Effector CD4-positive, alpha-beta T cell (primary cell): ENCODE measurements at places on chromosomes 5 and 9.

DNA sequence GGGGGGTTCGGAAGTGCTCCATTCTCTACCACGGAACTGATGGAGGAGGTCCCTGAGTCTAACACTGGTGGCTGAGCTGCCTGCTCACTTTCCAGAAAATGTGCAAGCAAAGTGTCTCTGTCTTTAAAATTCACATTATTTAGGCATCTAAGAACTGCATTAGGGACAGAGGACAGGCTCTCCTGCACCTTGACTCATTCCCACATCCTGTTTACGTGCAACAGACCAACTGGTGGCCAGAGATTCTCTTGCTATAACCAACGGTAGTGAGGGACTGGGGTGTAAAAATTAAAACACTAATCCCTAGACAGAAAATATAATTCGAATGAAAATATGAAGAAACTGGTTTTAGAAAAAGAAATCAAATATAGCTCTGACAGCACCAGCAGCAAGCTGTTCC, 320.9 kb downstream of the IRX2 start:
- DNase-seq, result no peak

DNA sequence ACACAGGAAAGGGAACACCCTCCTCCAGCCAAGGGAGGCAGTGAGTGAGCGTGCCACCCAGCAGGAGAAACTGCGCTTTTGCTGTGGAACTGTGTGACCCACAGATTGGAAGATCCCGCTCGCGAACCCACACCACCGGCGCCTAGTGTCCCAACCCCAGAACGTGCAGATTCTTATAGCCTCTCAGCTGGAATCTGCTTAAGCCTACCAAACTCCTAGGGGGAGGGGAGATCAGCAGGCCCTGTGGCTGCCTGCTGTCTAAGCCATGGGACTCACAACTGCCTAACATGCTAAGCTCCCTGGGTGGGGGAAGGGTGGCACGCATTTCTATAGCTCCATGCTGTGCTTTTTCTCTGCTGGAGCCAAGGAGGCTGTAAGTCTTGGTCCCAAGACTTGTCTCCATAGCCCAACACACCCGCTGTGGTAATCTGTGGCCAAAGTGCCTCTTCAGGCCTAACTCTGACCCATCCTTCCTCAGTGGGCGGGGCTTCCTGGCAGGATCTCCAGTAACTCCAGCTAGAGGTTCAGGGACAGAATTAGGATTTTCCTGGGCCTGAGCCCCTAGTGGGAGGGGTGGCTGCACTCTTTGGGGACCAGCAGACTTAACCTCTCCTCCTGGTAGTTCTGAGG, 485.0 kb downstream of the TAF11L14 start:
- DNase-seq, result no peak

- DNase-seq, result no peak
Observed at GRCh38 chr5:120958877-120959485, 494.9 kb downstream of the PRR16 start.

- DNase-seq, result no peak
Observed at GRCh38 chr5:134073404-134073803, 41.1 kb upstream of the TCF7 start.

- DNase-seq, result no peak
Observed at GRCh38 chr9:30522061-30522460, 1862.4 kb upstream of the ACO1 start.

DNA sequence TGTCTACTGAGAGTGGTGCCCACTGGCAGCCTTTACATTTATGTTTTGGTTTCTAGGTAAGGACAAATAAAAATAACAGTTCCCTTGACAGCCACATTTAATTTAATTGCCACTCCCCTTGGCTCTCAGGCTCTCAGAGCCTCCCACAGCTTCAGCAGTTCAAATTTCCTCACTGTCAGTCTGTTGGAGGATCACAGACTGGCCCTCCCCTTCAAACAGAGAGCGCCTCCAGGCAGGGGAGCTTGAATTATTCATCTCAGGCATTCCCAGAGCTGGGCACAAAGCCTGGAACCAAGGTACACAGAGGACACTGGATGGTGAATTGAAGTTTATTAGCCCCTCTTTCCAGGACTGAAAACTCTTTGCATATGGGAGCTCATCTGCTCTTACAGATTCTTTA, 407.7 kb downstream of the SPOCK1 start:
- DNase-seq, result no peak
